CD4-positive, alpha-beta T cell treated with Interleukin-6 for 4 hours (primary cell): ENCODE measurements at places on chromosomes 1 and 21.

DNA sequence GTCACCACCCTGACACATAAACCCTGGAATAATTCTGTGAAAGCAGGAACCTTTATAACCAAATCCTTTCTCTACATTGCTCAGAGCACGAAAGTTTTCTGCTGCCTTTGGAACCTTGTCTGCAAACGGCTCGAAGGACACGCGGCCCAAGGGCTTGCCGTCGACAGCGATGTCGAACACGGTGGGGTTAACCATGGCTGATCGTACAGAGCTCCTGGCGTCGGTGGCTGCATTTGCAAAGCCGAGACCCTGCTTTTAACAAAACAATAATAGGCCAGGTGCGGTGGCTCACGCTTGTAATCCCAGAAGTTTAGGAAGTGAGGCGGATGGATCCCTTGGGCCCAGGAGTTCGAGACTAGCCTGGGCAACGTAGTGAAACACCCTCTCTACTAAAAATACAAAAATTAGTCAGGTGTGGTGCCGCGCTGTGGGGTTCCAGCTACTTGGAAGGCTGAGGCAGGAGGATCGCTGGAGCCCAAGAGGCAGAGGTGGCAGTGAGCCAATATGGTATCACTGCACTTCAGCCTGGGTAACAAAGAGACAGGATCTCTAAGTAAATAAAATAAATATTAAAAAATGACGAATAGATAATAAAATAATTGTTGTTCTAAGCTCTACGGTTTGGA, 2.2 kb upstream of the EIF2B3 start:
- DNase-seq, result no peak

DNA sequence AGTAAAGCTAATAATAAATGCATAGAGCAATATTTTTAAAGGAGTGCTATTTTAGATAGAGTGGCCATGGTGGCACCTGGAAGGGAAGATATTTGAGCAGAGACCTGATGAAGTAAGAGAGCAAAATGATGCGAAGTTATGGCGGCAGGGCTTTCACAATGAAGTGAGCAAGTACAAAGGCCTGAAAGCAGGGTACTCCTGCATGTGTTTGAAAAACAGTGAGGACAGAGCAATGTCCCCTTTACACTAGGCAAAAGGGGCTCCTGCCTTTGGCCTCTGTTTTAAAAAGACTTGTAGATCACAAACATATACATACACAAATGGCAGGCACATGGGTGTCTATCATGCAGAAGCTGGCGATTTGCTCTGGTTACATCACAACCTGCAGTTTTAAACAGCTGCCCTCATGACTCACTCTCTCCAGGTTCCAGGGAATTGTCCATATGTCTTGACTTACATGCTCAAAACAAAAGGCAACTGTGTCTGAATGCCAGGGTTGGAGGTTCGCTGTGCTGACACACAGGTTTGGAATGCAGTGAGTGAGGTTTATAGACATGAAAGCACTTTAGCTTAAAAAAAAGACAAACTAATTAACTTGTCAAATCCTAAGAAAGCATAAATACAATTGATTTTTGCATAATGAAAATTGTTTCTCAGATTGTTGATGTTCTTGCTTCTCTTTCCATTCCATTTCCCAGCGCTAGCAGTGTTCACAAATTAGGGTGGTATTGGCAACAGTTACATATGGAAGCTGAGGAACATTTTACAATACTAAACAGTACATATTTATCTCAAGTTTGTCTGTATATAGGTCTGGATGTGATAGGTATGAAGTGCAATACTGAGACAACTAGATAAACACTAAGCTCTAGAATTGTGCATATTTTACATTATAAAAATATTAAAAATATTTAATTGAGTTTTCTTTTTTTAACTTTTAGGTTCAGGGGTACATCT, 313.9 kb downstream of the BARHL2 start:
- no peak for DNase-seq

DNA sequence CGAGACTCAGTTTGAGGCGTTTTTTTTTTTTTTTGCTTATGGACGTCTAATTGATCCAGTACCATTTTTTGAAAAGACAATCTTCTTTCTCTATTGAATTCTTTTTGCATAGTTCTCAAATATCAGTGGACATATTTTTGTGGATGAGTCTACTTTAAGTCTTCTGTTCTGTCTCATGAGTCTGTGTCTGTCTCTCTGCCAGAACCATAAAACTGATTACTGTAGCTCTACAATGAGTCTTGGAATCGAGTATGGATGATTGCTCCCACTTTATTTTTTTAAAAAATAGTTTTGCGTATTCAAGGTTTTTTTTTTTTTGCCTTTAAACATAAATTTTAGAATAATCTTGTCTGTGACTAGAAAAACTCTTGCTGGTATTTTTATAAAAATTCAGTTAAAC, 323.5 kb downstream of the ZNF326 start:
- DNase-seq, result no peak

- no peak for DNase-seq
These were observed 288.6 kb upstream of the USP24 start for GRCh38 chr1:55503663-55504305.

- no peak for DNase-seq
These were observed 811.9 kb upstream of the RGS18 start for GRCh38 chr1:191346381-191346780.

- no peak for DNase-seq
These were observed 5.8 kb downstream of the TINAGL1 start for GRCh38 chr1:31581821-31582810.

- DNase-seq, result no peak
These were observed 30.7 kb downstream of the GRHL3 start for GRCh38 chr1:24349891-24350290.

DNA sequence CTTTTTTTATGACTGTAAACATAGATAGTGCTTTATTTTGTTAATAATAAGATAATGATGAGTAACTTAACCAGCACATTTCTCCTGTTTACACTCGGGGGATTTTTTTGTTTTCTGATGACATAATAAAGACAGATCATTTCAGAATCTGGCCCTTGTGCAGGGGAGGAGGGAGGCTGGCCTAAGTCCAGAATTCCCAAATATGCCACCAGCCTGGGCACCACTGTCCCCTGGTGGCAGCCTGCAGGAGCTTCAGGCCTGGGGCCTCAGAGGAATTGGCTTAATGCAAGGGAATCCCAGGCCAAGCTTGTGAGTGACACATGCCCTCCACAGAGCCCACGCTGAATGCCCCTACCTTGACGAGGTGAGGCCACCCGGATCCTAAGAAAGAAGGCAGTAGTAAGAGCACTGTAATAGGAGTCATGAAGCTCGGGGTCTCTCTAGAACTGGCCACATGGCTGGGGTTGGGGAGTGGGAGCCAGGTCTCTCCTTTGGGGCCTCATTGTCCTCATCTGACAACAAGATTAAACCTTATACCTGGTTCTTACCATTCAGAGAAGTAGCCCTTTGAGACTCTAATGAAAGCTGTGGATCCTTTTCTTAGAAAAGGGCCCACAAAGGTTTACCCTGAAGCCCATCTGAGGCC, 24.1 kb downstream of the ETNK2 start:
- DNase-seq, result peak; percentile 15

DNA sequence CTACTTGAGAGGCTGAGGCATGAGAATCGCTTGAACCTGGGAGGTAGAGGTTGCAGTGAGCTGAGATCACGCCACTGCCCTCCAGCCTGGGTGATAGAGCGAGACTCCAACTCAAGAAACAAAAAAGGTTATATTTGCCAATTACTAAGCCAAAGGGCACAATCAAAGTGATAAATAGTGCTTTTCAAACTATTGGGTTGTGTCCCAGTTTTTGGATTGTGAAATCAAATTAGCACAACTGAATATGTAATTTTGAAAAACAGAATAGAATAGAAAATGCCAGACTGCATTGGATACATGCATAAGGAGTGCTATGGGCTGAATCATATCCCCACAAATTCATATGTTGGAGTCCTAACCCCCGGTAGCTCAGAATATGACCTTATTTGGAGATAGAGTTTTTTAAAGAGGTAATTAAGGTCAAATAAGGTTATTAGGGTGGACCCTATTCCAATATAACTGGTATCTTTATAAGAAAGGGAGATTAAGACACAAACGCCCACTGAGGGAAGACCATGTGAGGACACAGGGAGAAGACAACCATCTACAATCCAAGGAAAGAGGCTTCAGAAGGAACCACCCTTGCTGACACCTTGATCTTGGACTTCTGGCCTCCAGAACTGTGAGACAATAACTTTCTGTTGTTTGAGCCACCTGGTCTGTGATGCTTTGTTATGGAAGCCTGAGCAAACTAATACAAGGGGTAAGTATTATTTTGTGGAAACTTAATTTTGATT, 42.9 kb upstream of the HUNK start:
- DNase-seq, result no peak

DNA sequence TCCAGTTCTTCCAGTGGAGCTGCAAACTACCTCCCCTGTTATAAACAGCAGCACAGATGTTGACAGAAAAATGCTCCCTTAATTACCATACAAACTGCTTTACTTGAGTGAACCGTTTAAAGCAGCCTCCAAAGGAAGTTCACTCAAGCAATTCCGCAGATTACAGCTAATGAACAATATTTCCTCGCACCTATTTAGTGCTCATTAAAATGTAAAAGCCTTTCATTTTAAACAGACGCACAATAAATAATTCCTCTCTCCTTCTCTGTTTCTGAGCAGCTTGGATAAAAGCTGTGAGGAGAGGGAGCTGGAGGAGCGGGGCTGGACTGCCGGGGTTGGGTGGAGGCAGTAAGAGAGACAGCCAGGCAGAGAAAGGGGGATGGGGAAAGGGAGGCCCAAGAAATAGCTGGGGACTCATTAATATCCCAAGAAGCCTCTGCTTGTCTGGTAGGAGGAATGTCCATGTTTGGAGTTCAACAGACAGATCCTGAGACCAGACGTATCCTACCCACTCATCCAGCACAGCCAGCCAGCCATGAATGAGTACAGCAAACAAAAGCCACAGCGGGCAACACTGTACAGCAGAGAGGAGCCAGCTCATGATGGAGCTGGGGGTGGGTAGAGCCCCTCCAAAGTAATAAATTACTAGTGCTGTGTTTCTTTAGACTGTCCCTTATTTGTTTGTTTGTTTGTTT, 227.7 kb downstream of the GPATCH2 start:
- no peak for DNase-seq

DNA sequence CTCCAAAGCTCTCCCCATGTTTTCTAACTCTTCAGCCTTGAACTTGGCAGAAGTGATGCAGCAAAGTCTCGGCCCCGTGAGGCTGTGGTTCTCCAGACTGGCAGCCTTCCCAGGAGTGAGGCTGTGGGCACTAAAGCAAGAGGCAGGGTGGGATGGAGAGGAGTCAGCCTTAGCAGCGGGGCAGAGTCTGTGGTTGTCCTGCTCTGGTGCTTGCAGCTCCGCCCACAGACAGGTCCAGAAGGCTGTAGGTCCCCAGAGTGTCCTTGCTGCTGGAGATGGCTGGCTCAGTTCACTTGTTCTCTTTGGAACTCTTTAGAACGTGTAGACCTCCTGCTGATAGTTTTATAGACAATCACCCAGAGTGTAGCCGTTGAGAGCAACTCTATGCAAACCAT, 142.6 kb downstream of the AJAP1 start:
- DNase-seq, result no peak

GRCh38 chr21:25176637-25177412, 430.5 kb downstream of the MRPL39 start:
- DNase-seq, result no peak

DNA sequence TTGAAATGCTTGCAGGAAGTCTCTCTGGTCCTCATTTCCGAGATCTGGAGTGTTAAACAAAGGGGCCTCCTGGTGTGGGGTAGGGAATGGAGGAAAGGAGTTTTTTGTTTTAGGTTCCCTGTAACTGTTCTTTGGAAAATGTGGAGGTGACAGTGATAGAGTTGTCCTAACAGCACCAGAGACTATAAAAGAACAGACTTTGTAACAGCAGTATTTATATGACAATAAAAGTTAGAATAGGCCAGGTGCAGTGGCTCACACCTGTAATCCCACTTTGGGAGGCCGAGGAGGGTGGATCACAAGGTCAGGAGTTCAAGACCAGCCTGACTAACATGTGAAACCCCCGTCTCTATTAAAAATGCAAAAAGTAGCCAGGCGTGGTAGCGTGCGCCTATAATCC, 68.9 kb downstream of the HUNK start:
- no peak for DNase-seq

- DNase-seq, result no peak
These were observed 4.5 kb downstream of the LDLRAD1 start for GRCh38 chr1:54013393-54014008.

DNA sequence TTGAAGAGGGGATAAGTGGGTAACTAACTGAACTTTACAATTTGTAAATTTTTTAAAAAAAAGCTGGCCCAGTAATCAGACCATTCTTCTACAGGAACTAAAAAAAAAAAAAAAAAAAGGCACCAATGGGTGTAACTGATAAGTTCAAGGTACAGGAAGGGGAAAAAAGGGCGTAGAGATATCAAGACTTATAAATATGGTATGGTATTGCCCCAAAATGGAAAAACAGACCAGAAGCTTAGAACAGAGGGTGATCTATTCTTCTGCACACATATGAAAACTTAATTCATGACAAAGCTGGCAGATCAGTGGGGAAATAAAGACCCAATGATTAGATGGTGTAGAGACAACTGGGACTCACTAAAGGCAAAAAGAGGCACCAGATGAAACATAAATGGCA, 58.9 kb downstream of the LHX4 start:
- no peak for DNase-seq

GRCh38 chr1:164660775-164661174, 101.8 kb downstream of the PBX1 start:
- DNase-seq, result no peak

GRCh38 chr21:45371655-45372054, 33.3 kb upstream of the COL18A1 start:
- no peak for DNase-seq

DNA sequence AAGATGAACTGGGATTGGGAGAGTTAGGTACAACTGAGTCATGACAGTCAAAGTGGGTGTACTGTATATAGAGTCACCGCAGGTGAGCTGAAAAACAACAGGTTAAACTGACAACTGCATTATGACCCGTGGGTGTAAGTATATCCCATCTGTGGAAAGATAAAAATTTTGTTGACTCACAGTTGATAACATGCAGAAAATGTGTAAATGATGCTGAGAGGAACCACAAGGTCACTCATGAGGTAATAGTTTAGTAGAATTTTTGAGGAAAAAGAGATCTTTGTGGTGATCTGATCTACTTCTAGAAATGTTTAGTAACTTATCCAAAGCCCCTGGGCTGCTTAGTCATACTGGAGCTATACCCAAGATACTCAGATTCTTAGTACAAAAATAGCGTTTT, 838 bp downstream of the OR2C3 start:
- no peak for DNase-seq

DNA sequence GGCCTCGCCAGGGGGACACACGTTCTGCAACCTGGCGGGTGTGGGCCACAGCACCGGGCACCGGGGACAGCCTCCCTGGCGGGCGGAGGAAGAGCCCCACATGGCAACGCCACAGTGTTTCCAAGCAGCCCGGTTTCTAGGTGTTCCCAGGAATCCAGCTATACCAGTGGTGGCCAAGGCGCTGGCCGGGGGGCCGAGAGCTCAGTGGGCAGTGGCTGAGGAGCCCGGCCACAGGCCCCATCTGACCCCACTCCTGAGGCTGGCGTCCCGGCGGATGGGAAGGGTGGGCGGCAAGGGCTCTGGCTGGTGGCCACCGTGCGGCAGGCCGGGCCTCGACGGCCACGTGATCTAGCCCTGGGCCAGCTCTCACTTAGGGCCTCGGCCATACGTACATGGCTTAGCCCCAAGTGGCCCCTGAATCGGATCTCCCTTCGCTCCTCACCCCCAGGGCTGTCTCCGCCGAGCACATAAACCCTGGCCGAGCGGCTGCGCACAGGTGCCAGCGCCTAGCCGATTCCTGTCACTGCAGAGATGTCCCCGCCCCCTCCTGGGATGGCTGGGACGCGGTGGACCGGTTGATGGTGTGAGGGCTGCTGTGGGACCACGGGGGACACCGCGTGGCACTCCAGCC, 68.7 kb downstream of the MORN1 start:
- DNase-seq, result no peak
